ENCODE measurements at places on chromosomes 1 and 21. TPM values are rescaled to one million over a fixed set of nuclear protein-coding genes. Genes with fewer than 3 reads are reported as not detected.

DNA sequence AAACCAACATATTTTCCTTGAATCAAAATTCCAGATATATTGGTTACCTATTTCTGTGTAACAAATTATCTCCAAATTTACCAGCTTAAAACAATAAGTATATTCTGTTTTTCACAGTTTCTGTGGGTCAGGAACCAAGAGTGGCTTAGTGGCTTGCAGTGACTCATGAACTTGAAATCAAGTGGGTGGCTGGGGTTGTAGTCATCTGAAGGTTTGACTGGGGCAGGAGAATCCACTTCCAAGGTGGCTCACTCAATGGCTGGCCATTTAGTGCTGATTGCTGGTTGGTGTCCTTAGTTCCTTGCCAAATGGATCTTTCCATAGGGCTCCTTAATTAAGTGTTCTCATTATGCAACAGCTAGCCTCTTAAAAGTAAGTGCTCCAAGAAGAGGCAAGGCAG lies 43.8 kb downstream of the ALG14 start:
- no peak for DNase-seq

DNA sequence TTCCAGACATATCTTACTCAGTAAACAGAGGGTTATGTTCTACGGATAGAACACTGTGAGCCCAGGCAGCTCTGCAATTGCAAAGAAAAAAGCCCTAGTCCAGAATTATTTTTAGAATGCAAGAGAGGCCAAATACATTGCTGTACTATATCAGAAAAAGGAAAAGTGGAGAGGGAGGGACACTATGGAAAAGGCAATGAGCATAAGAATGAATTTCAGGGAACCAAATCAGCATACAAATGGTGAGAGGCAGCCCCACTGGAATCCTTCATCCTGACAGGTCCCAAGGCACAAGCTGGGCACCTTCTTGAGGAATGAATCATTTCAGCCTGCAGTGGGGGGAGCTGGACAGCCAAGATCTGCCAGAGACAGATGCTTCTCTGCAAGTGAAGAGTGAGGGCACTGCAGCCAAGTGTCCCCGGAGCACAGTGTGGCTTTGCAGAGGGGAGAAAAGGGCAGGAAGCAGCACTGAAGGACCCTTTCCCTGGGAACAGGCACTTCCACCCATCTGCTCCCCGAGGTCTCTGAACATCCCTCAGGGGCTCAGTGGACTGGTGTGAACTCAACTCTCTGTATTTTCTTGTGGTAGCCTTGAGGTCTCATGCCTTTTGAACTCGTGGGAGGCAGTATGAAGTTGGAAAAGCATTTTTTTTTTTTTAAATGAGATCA lies 115.6 kb downstream of the XCL2 start:
- DNase-seq: peak; percentile 44

Gene OR2AK2
- total RNA-seq: 8.0 TPM

- DNase-seq: no peak
Observed at GRCh38 chr1:62237361-62237760, 42.7 kb downstream of the L1TD1 start.

Gene C1orf141
- total RNA-seq: not detected

Gene GADD45A
- 17.3 TPM for total RNA-seq

Gene SH3D21
- total RNA-seq: 20.8 TPM

GRCh38 chr1:57281324-57281723 lies 142.5 kb downstream of the DAB1 start:
- no peak for DNase-seq

GRCh38 chr1:214808845-214809460 lies 206.0 kb downstream of the CENPF start:
- DNase-seq: no peak

Gene TNFRSF14
- total RNA-seq: 32.0 TPM

GRCh38 chr1:14958249-14959058 lies 195.1 kb upstream of the TMEM51 start:
- DNase-seq: no peak

GRCh38 chr1:21853131-21853427 lies 41.0 kb downstream of the LDLRAD2 start:
- no peak for DNase-seq

Gene ASCL5
- total RNA-seq: 0.57 TPM

Gene NPPB
- not detected for total RNA-seq

DNA sequence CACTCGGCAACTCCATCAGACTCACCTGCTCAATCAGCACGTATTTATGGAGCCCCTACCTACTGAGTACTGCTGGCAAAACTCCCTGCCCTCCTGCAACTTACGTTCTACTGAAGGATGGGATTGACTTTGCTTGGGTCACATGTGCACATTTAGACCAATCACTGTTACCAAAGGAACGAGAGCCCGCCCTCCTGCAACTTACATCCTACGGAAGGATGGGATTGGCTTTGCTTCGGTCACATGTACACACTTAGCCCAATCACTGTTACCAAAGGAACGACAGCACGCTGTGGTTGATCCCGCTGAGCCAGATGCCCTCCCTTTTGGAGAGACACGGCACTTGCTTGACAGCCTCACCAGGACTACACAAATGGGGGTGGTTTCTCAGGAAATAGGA lies 46.0 kb downstream of the UBIAD1 start:
- DNase-seq: no peak

GRCh38 chr1:30689901-30690645 lies 33.3 kb downstream of the MATN1 start:
- DNase-seq: no peak

GRCh38 chr1:202860744-202861419 lies 28.1 kb downstream of the RABIF start:
- DNase-seq: peak; percentile 65

DNA sequence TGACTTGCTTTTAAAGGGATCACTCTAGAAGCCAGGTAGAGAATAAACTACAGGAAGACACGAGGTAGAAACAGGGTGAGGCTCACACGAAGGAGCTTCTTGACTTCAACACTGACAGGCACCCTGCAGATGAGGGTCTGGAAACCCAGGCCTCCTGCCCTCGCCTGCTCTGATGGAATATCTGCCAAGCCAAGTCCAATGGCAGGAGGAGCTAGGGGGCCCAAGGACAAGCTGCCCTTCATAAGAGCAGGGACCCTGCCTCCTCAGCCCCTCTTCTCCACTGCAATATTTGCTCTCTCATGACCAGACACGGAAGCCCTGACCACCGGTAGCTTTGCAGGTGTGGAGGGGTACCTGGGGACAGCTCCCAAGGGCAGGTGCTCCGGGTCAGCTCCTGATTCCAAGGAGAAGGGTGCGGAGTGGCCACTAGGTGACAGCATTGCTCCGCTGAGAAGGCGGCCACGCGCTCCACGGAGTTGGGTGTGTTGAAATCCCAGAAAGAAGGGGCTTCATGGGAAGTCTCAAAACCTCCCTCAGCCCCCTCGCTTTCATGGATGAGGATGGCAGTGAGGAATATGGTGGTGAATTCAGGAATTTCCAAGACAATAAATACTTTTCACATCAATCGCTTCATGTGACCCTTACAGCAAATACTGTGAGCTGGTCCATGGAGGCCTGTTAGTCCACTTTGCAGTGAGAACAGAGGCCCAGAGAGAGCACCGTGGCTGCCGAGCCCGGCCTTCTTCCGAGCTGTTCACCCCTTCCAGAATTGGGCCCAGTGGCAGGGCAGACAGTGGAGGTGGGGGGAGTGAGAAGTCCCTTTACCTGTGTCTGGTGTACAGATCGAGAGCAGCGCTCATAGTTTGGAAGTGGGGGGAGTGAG lies 33.2 kb upstream of the PAX7 start:
- DNase-seq: peak; percentile 79

DNA sequence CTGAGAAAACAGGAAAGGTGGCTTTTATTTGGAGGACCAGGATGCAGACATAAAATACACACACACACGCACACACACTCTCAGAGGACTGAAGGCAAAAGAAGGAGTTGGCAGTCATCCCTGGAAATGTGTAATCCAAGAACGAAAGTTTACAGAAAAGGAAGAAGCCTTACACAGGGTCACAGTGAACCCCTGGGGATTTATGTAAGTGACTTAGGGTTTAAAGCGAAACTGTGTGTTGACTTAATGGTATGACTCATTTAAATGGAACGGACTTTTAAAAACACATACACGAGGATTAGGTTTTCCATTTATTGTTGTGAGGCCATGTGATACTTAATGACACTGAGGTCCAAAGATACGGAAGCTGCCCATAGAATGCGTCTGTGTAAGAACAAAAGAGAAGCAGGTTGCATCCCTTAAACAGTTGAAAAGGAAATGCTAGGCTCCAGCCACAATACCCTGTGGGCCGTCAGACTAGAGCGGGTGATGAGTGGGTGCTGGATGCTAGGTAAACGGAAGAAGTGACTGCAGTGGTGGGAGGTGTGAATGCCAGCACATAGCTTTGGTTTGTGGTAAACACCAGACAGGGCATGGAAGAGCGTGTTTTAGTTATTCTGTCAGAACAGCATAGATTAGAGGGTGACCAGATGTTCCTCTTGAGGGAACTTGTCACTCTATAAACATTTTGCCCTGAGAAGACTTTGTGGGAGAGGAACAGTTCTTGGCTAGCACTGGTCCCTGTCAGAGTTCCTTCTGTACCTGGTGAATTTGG lies 21.6 kb upstream of the BCL10 start:
- peak; percentile 64 for DNase-seq

DNA sequence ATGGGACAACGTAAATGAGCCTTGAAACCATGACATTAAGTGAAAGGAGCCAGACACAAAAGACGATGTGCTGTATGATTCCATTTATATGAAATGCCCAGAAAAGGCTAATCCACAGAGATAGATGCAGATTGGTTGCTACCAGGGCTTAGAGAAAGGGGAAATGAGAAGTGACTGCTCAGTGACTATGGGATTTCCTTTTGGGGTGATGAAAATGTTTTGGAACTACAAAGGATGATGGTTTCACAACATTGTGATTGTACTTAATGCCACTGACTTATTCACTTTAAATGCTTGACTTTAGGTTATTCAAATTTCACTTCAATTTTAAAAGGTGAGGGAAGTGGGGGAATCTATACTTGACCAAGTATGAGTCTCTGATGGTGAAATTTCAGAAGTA lies 414.3 kb downstream of the SETD4 start:
- DNase-seq: no peak

DNA sequence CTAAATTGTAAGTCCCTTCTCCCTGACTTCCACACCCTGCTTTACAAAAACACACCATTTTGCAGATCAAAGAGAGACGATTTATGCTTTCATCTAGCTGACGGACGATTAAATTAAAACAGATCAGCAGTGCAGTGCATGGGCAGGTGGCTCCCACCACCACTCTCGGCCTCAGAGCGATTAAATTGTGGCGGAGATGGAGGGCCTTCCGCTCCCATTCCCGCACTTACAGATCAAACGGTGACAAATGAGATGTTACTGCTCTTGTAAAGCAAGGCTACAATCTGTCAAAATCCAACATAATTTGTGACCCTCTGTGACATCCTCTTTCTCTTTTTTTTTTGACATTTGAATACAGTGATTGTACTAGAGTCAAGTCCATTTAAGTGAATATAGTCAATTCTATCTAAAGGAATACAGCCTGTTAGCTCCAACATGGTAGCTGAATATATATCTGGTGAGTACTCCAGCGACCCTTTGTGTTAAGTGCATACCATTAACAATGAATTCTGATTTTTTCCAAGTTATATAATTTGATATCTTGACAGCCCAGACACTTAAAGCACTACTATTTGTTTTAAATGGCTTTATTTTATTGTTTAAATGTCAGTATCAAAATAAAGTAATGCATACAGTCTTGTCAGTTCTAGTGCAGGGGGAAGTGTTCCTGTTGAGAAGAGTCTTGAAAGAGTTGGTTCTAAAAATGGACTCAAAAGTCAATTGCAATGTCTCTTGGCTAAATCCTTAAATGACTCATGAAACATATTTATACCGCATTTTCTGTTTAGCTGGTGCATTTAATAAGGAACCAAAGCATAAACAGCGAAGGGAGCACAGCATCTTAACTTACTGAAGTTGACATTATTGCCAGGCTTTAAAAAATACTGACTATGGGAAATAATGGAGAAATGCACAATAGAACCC lies 109.0 kb downstream of the ESRRG start:
- no peak for DNase-seq
